ENCODE measurements at places on chromosomes 5 and 9. TPM values are rescaled to one million over a fixed set of nuclear protein-coding genes. Genes with fewer than 3 reads are reported as not detected.

GRCh38 chr5:60026161-60026560 lies 132.6 kb upstream of the PDE4D start:
- H3K4me3 ChIP-seq: no peak overlapping the region
- H3K27ac ChIP-seq: no peak overlapping the region
- H3K27me3 ChIP-seq: no peaks in the 10 kb centered on the region
- H3K4me1 ChIP-seq: no peaks in the 10 kb centered on the region
- no peaks in the 10 kb centered on the region for H3K36me3 ChIP-seq

GRCh38 chr5:177495243-177496060 lies 2.0 kb downstream of the PDLIM7 start:
- no peaks in the 10 kb centered on the region for H3K36me3 ChIP-seq
- no peak for DNase-seq
- no peak overlapping the region for H3K4me3 ChIP-seq
- no peak overlapping the region for H3K27ac ChIP-seq
- H3K4me1 ChIP-seq: peaks cover 51% of the 10 kb centered on the region
- no peaks in the 10 kb centered on the region for H3K27me3 ChIP-seq

GRCh38 chr5:73213566-73213998 lies 40.6 kb downstream of the TMEM174 start:
- H3K4me3 ChIP-seq: no peak overlapping the region
- no peaks in the 10 kb centered on the region for H3K36me3 ChIP-seq
- no peak overlapping the region for H3K27ac ChIP-seq
- peaks cover 10% of the 10 kb centered on the region for H3K27me3 ChIP-seq
- DNase-seq: peak; percentile 86

- H3K4me1 ChIP-seq: no peaks in the 10 kb centered on the region
- H3K4me3 ChIP-seq: no peak overlapping the region
- H3K27ac ChIP-seq: no peak overlapping the region
- no peaks in the 10 kb centered on the region for H3K27me3 ChIP-seq
These were observed 2064.1 kb downstream of the MAT2B start for GRCh38 chr5:165569551-165569950.

GRCh38 chr5:101717721-101718120 lies 578.4 kb downstream of the SLCO4C1 start:
- no peak for DNase-seq
- H3K36me3 ChIP-seq: no peaks in the 10 kb centered on the region
- H3K4me1 ChIP-seq: no peaks in the 10 kb centered on the region

DNA sequence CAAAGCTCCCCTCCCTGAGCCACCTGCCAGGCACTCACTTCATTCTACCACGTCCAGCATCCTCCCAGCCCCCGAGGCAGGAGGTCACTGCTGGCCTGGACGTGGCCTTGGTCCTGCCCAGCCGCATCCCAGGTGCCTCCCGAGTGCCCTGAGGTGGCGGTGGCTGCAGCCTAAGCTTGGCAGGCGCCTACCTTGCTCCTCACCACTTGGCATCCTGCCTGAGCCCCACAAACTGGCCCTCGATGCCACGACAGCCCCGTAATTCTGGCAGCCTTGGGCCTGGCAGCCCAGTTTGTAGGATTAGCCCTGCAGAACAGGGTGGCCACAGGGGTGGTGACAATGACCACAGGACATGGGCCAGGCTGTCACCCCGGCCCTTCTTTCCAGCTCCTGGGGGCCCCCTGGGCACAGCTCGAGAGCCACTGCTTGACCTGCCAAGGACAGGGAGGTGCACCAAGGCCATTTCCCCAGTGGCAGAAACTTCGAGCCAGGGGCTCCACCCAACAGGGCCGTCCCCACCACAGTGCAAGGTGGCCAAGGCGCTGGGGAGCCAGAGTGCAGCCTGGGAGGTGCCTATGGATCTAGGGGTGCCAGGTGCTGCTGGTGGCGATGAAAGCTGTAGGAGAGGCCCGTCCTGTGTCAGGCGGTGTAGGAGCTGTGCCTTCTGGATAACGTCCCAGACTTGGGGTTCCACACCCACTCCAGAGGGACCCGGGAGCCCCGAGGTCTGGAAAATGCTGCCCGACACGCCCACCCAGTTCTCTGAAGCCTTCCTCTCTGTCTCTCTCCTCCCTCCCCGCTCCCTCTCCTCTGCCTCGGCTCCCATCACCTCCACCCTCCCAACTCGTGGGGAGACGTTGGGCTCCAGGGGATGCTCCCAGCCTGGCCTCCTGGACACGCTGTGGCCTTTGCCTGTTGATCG lies 18.4 kb downstream of the NKD2 start:
- no peak overlapping the region for H3K27ac ChIP-seq
- H3K4me1 ChIP-seq: no peaks in the 10 kb centered on the region
- H3K36me3 ChIP-seq: no peaks in the 10 kb centered on the region
- H3K4me3 ChIP-seq: no peak overlapping the region

DNA sequence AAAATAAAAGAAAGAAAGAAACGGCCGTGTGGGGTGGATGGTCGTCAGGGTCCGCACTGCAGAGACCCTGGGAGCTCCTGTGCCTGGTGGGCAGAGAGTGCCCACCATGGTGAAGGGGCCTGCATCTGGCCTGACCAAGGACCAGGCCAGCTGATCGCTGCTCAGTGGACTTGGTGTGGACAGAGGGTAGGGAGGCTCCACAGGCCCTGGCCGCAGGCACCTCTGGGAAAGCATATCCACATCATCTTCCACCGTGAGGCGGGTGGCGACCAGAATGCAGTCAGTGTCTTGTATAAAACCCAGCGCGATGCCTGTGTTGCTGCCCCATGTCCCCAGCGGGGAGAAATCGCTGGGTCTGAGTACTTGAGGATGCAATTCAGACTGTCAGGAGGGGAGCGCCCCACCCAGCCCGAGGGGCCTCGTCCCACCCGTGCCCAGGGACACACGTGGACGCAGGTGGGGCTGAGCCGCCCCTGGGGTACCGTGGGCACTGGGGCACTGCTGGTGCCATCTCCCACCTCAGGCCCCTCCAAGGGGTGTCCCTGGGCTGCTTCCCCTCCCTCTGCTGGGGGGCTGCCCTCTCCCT lies 27.8 kb upstream of the SLC6A19 start:
- no peaks in the 10 kb centered on the region for H3K27me3 ChIP-seq
- no peak overlapping the region for H3K4me3 ChIP-seq
- no peak for DNase-seq
- no peak overlapping the region for H3K27ac ChIP-seq

DNA sequence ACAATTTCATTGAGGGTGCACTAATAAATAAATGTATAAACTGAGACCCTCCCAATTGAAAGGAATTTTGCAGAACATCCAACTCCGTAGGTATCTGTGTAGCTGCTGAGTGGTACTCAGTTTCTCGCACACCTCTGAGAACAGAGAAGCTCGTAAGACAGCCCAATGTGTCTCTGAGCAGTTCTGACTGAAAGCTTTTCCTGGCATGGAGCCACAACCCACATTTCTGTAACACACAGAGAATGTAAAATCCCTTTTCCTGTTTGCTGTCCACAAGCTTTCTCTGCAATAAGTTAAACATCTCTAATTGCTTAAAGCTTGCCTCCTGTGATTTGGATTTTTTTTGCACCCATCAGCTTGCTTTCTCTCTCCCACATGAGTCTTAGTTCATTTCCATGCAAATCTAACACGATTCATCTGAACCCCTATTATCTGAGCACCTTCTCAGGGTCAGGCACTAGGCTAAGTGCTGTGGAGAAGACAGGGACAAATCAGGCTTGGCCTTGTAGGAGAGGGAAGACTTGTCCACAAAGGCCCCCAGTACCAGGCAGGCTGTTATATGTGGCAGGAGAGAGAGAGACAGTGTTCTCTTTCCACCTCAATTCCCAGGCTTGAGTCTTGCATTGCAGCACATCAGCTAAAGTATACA lies 44.2 kb upstream of the COL15A1 start:
- no peaks in the 10 kb centered on the region for H3K4me1 ChIP-seq
- H3K27ac ChIP-seq: no peak overlapping the region
- no peaks in the 10 kb centered on the region for H3K36me3 ChIP-seq
- no peak for DNase-seq
- no peaks in the 10 kb centered on the region for H3K27me3 ChIP-seq

DNA sequence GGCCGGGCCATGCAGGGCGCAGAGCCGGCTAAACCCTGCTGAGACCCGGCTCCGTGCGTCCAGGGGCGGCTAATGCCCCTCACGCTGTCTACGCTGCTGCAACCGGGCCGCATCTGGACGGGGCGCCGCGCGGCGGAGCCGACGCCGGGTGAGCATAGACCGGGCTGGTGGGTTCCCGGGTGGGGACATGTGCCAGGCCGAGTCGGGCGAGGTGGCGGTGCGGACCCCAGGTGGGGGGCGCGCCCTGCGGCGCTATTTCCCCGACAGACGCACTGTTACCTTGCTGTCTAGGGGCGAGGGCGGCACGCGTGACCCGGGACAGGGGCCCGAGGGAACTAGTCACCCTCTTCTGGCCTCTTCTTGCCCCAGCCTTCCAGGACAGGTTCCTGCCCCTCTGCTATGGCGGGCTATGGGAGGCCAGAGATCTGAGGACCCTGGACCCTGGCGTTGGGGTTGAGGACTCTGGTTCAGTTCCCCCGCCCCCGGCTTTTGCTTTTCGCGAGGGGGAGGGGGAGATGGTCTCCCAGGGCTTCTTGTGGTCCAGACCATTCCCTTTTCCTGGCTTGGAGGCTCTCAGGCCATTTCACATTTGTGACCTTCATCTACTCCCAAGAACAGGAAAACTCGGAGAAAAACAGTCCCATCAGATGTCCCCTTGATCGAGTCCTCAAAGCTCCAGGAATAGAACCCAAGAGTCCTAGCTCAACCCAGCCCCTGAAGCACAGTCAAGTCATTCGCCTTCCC lies 536 bp downstream of the SLC27A4 start:
- DNase-seq: no peak
- peaks cover 21% of the 10 kb centered on the region for H3K4me1 ChIP-seq
- peak overlapping the region; percentile 69 for H3K27ac ChIP-seq
- peaks cover 15% of the 10 kb centered on the region for H3K36me3 ChIP-seq

- no peaks in the 10 kb centered on the region for H3K36me3 ChIP-seq
- no peak for DNase-seq
- no peaks in the 10 kb centered on the region for H3K27me3 ChIP-seq
- no peak overlapping the region for H3K27ac ChIP-seq
- no peaks in the 10 kb centered on the region for H3K4me1 ChIP-seq
These were observed 28.0 kb upstream of the ADAM19 start for GRCh38 chr5:157603333-157604190.

DNA sequence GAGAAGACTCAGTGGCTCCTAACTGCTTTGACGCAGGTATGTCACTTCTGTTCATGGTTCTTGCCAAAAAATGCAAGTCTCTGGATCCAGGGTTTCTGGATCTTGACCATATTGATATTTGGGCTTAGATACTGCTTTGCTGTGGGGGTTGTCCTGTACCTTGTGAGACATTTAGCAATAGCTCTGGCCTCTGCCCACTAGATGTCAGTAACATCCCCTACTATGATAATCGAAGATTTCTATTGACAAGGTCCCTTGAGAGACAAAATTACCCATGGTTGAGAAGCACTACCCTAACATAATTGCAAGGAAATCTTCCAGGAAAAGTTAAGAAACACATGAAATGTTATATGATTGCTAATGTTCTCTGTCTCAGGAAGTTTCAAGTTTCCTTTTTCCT lies 285.4 kb downstream of the TMEM232 start:
- no peaks in the 10 kb centered on the region for H3K36me3 ChIP-seq
- no peak overlapping the region for H3K4me3 ChIP-seq
- H3K27me3 ChIP-seq: no peaks in the 10 kb centered on the region
- DNase-seq: no peak
- no peak overlapping the region for H3K27ac ChIP-seq

- H3K4me3 ChIP-seq: no peak overlapping the region
- H3K27ac ChIP-seq: no peak overlapping the region
- no peaks in the 10 kb centered on the region for H3K4me1 ChIP-seq
- no peak for DNase-seq
These were observed 222.1 kb downstream of the TARS1 start for GRCh38 chr5:33662722-33663427.

DNA sequence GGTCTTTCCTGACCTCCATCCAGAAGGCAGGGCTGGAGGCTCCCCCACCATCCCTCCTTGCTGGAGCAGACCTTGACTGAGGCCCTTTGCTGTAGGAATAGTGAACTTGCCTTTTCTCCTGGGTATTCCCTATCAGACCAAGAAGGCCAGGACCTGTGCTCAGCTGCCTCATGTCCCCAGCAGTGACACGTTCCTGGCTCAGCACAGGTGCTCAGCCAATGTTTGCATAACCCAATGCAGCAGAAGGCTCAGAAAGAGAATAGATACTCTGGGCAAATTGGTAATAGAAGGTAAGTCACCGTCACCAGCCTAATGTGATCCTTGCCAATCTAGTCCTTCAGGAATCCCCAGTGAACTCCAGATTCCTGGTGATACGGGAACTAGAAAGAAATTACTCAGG lies 96.4 kb downstream of the ACTL7B start:
- H3K27me3 ChIP-seq: no peaks in the 10 kb centered on the region
- DNase-seq: peak; percentile 22
- no peaks in the 10 kb centered on the region for H3K36me3 ChIP-seq
- H3K4me3 ChIP-seq: no peak overlapping the region
- H3K27ac ChIP-seq: no peak overlapping the region
- H3K4me1 ChIP-seq: no peaks in the 10 kb centered on the region

GRCh38 chr5:56092115-56092514 lies 97.4 kb upstream of the IL6ST start:
- H3K27ac ChIP-seq: no peak overlapping the region
- H3K4me3 ChIP-seq: no peak overlapping the region
- H3K4me1 ChIP-seq: peaks cover 3% of the 10 kb centered on the region
- no peaks in the 10 kb centered on the region for H3K36me3 ChIP-seq
- no peaks in the 10 kb centered on the region for H3K27me3 ChIP-seq

DNA sequence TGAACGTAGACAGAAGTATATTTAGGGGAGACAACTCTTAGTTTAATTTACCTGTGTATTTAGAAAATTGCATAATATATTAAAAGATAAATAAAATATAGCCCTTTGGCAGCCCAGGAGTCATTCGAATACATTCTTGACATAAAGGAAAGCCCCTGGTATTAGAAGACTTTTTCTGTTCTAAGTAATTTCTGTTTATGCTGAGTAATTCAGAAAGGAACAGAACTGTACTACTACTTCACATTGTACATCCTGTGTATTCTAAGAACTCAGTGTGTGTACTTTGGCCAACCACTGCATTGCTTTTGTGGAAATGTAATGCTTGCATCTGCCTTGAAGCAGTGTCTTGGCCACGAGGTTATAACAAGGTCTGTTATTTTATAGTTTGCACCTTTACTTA lies 136.4 kb downstream of the KDM4C start:
- no peaks in the 10 kb centered on the region for H3K4me1 ChIP-seq
- H3K27me3 ChIP-seq: no peaks in the 10 kb centered on the region
- H3K4me3 ChIP-seq: no peak overlapping the region
- no peak overlapping the region for H3K27ac ChIP-seq
- H3K36me3 ChIP-seq: peaks cover 5% of the 10 kb centered on the region

The TMEM252 gene
- not detected for total RNA-seq

The CCDC180 gene
- 33.0 TPM for total RNA-seq

The SPATA6L gene
- total RNA-seq: 21.0 TPM

The SPEF2 gene
- 21.5 TPM for total RNA-seq

The ABO gene
- total RNA-seq: 23.0 TPM

Measured in thyroid gland (tissue), 4 donors.